Nephron progenitor cell (in vitro differentiated cells): ENCODE measurements at places on chromosomes 1 and 21.
A peak's percentile ranks its signal among the peaks of the same experiment; 100 is the strongest.

DNA sequence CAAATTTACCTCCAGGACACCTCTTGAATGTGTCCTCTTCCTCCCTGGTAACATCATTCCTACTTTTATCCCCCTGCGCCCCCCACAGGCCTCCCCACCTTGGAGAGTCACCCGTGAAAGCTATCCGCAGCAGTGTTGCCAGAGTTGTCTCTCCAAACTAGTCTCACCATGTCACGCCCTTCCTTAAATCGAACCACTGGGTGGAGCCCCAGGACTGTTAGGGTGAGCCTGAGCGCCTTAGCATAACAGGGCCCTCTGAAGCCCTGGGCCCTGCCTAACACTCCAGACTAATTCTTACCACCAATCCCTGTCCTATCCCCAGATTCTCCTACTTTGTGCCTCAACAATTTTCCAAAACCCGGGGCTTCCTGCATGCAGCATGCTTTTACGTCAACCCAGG is 35.0 kb downstream of the HSD3B2 start:
- no peak overlapping the region for H3K4me3 ChIP-seq
- DNase-seq, result no peak
- no peak overlapping the region for H3K27ac ChIP-seq
- H3K36me3 ChIP-seq, result no peaks in the 10 kb centered on the region

DNA sequence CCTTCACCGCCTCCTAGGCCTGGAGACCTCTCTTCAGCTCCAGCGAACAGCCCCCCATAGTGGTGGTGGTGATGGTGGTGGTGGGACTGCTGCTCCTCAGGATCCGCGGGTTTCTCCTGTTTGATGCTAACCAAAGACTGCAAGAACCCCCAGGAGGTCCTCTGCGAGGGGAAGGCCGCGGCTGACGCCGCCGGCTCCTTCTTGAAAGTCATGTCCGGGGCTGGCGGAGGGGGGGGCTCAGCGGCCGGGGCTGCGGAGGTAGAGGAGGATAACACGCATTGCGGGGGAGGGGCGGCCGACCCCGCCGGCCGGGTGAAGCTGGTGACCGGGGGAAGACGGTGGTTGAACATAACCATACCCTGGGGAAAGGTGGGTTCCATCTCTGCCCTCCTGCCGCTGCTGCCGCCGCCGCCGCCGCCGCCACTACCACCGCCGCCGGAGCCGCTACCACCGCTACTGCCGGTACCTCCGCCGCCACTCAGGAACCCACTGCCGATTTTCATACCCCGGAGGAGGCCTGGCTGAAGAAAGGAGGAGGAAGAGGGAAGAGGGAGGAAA is 554 bp downstream of the ZNF281 start:
- peak; percentile 57 for DNase-seq
- peak overlapping the region; percentile 99 for H3K4me3 ChIP-seq

DNA sequence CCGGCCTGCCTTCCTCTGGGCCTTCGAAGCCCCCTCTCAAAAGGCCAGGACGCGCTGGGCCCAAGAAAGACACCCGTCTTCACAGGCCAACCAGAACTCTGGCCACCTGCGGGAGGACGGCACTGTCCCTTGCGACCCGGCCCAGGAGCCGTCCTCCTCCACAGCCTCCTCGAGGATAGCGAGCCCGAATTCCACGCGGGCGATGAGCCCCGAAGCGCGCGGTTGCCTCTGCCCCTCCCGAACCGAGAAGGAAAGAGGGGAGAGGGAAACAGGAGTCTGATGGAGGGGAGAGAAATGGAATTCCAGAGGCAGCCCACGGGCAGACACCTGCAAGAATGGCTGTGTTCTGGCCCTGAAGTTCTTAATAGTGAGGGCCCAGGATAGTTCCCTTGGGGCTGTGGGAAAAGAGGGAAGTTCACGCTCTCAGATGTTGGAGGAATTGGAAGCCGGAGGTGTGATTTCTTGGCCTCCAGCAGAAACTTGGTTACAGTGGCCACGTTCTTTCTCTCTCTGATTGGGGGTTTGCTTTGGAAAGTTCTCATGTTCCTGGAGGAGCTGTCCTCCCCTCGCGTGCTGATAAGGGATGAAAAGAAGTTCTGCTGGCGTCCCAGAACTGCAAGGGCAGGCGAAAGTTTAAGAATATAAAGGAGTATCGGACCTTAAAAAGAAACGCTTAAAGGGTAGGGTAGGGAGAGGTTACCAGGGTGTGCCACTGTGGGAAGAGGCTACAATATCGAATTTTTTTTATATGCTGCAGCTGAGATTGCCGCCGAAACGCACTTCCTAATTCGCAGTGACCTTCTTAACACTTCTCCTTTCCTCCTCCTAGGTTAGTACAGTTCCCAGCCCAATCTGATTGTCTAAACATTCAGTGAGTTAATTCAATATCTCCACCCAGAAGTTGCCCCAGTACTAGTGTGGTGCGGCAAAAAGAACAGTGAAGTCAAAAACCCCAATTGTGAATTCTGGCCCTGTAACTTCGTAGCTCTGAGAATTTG is 5.8 kb upstream of the SLC44A5 start:
- H3K4me3 ChIP-seq, result peak overlapping the region; percentile 80
- no peaks in the 10 kb centered on the region for H3K36me3 ChIP-seq
- peak; percentile 62 for DNase-seq
- H3K27me3 ChIP-seq, result peaks cover 80% of the 10 kb centered on the region
- no peak overlapping the region for H3K27ac ChIP-seq

DNA sequence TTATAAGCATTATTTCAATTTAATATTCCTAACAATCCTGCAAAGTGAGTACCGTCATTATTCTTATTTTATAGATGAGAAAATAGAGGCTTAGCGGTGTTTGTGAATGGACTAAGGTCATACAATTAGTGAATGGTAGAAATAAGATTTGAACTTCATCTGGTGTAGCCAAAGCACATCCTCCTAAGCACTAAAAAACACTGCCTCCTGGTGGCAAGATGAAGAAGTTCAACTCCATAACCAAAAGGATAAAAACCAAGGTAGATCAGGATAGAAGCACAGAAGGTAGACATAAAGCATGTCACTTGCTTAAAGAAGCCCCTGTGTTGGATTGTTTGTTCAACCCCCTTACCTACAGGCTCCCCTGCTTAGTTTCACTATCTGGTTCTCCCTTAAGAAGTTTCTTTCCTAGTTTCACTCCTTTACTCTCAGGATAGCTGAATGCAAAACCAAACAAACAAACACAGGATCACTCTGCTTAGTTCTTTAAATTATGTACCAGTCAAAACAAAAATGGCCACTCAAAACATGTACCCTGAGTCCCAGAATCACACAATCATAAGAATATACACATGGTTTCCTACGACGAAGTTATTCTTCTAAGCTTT is 12.7 kb upstream of the AIM2 start:
- peaks cover 8% of the 10 kb centered on the region for H3K27me3 ChIP-seq
- DNase-seq, result no peak
- H3K4me3 ChIP-seq, result no peak overlapping the region
- no peak overlapping the region for H3K27ac ChIP-seq
- no peaks in the 10 kb centered on the region for H3K36me3 ChIP-seq
- peaks cover 26% of the 10 kb centered on the region for H3K4me1 ChIP-seq

- peaks cover 21% of the 10 kb centered on the region for H3K4me1 ChIP-seq
- H3K27me3 ChIP-seq, result peaks cover 3% of the 10 kb centered on the region
- no peak overlapping the region for H3K27ac ChIP-seq
- no peaks in the 10 kb centered on the region for H3K36me3 ChIP-seq
Observed at GRCh38 chr1:216904471-216904870, 181.2 kb upstream of the ESRRG start.

GRCh38 chr1:181135437-181135731 is 46.9 kb downstream of the IER5 start:
- H3K4me3 ChIP-seq, result no peak overlapping the region
- DNase-seq, result no peak
- no peaks in the 10 kb centered on the region for H3K36me3 ChIP-seq
- peaks cover 51% of the 10 kb centered on the region for H3K4me1 ChIP-seq

GRCh38 chr1:54359393-54360162 is 46.6 kb downstream of the SSBP3 start:
- H3K36me3 ChIP-seq, result peaks cover 17% of the 10 kb centered on the region
- peaks cover 2% of the 10 kb centered on the region for H3K27me3 ChIP-seq
- no peak overlapping the region for H3K27ac ChIP-seq
